ENCODE measurements at places on chromosomes 11 and 22.

DNA sequence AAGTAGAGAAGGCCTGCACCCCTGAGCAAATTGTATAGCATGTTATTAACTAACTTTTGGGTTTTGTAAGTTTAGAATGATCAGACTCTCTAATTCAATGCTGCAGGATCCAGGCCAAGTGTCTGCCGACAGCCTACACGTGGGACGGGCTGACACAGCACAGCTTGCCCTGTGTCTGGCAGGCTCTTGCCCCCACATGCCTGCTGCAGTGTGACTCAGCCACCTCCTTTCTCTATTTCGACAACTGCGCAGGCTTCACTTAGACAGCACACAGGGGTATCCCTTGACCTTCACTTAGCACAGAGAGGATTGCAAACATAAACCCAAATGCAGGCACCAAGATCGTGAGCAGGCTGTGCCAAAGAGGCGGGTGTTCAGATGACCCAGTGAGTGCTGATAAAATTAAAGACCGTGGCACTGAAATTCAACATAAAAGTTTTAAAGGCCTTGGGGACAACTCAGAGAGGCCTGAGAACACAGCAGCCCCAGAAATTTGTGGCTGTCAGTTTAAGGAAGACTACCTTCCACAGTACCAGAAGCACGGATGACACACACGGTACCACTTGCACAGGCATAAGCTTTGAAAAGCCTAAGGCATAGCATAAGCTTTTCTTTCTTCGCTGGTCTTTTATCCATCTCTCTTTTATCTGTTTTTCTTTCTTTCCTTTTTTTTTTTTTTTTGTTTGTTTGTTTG lies 37.8 kb downstream of the SCN3B start:
- peak; percentile 61 for DNase-seq

GRCh38 chr22:45887202-45888131 lies 89.5 kb downstream of the WNT7B start:
- no peak for DNase-seq

DNA sequence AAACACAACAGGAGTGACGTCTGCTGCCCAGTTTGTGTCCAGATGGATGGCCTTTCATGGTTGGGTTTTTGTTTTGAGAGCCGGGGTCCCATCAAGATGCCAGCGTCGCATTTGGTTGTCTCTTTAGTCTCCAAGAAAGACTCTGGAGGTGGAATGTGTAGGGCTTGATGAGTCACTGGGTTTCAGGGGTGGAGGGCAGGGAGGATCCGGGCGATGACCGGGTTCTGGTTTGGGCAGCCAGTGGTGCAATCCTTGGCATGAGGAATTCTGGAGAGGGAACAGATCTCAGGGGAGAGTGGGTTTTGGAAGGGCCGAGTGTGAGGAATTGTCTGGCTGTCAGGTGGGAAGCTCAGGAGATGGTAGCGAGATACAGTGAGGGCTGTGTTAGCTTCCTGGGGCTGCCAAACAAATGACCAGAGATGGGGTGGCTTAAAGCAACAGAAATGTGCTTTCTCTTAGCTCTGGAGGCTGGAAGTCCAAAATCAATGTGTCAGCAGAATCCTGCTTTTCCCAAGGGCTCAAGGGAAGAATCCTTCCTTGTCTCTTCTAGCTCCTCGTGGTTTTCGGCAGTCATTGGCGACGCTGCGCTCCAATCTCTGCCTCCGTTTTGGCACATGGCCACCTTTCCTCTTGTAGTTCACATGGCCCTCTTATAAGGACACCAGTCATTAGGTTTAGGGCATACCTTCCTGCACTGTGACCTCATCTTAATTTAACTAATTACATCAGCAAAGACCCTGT lies 26.4 kb upstream of the PPFIA1 start:
- DNase-seq, result no peak

GRCh38 chr11:130457623-130458409 lies 9.4 kb downstream of the ADAMTS15 start:
- DNase-seq, result no peak

- DNase-seq, result peak; percentile 10
Measured at GRCh38 chr11:2149864-2150847, 10.9 kb downstream of the INS start.

DNA sequence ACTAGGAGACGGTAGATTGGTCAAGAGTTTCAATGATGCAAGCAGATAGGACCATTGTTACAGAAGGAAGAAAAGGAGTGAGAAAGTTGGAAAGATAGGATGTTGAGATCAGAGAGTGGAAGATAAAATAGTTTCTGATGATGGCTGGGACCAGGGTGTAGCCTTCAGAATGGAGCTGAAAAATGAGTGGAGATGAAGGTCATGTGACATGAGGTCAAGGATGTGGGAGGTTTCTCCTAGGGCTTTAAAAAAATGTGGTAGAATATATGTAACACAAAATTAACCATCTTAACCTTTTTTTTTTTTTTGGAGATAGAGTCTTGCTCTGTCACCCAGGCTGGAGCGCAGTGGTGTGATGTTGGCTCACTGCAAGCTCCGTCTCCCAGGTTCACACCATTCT lies 18.3 kb upstream of the PEX26 start:
- no peak for DNase-seq

DNA sequence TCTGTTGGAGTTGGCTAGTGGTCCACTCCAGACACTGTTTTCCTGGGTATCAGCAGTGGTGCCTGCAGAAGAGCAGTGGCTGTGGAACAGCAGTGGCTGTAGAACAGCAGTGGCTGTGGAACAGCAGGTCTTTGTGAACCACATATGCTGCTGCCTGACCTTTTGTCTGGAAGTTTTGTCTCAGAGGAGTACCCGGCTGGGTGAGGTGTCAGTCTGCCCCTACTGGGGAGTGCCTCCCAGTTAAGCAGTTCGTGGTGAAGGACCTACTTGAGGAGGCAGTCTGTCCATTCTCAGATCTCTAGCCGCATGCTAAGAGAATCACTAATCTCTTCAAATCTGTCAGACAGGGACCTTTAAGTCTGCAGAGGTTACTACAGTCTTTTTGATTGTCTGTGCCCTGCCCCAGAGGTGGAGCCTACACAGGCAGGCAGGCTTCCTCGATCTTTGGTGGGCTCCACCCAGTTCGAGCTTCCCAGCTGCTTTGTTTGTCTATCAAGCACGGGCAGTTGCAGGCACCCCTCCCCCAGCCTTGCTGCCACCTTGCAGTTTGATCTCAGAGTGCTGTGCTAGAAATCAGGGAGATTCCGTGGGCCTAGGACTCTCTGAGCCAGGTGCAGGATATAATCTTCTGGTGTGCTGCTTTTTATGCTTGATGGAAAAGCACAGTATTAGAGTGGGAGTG lies 89.1 kb upstream of the TRIM48 start:
- no peak for DNase-seq

DNA sequence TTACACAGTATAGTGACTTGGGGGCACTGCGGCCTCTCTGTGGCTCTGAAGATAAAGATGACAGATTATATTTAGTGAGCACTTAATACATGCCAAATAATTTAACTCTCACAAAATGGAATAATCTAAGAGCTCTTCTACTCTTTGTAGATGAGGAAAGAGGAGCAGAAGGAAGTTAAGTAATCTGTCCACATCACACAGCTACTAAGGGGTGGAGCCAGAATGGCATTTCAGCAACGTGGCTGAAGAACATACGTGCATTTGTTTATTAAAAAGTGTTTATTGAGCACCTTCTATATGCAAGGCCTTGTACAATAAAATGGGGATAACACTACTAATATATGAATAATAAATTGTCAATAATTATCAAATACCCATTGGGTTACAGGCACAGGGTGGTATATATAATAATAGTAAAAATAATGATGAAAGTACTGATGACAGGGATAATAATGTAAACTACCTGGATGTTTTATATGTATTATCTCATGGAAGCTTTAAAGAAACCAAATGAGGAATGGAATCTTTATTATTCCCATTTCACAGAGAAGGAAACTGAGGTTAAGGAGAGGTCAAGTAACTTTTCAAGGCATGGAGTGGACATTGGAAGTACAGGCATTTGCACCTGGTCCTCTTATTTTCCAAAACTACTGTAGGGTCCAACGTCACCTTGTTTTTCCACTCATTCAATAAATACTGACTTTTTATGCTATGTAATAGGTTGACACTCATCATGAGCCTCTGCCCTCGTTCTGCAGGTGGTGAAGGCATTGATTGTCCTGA lies 38.0 kb upstream of the IL17RA start:
- DNase-seq, result no peak
